Activated CD4-positive, alpha-beta T cell treated with anti-CD3 and anti-CD28 coated beads, Interleukin-2, amount 50 U/mL, for 16 hours (primary cell): ENCODE measurements at places on chromosomes 7 and 10.

DNA sequence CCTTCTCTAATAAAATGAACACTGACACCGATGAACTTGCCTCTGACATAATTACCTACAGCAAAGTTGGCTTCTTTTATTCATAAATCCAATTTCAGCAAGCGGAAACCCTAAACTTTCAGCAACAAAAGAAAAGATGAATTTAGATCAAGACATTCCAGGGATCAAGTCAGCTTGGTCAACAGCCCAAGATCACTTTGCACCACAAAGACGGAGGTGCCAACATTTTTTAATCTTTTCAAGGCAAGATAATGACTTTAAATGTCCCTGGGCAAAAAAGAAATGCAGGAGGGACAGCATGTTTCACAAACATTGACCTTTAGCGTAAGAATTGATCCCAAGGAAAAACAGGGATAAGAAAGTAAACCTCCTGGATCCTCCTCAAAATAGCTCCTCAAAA is 636.9 kb downstream of the PARD3 start:
- DNase-seq = no peak

GRCh38 chr7:26690135-26690805 is 174.1 kb downstream of the SKAP2 start:
- peak; percentile 1 for DNase-seq

- no peak for DNase-seq
Measured at GRCh38 chr10:124074501-124075109, 18.8 kb downstream of the CHST15 start.

- DNase-seq = no peak
Measured at GRCh38 chr10:129601737-129602136, 134.7 kb downstream of the MGMT start.

DNA sequence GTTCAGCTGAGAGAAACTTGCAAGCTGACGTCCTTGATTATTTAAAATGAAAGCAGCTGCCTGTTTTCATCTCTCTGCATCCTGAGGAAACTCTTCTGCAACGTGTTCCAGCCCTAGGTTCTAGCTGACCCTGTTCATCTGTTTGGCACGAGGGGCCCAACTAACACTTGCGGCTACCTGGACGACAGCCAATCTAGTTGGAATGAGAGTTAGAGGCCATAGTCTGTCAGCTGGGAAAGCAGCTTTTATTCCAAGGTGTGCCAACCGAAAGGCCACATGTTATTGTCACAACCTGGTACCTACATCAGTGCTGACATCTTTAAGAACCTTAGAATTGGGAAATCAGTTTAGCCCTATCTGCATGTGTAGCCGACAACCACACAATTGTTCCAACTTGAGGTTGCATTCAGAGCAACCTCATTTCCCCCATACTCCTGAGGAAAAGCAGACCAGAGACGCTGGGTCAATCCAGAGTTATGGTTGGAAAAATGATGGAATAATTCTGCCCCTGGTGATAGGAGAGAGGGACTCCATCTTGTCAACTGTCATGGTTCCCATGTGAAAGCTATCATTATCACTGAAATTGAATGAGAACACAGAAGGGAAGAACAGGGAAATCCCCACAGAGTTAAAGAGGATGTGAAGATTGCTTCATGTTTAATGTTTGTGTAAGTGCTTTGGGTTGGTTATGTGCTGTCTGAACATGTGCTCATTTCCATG is 121.6 kb downstream of the EGFR start:
- DNase-seq = peak; percentile 46

DNA sequence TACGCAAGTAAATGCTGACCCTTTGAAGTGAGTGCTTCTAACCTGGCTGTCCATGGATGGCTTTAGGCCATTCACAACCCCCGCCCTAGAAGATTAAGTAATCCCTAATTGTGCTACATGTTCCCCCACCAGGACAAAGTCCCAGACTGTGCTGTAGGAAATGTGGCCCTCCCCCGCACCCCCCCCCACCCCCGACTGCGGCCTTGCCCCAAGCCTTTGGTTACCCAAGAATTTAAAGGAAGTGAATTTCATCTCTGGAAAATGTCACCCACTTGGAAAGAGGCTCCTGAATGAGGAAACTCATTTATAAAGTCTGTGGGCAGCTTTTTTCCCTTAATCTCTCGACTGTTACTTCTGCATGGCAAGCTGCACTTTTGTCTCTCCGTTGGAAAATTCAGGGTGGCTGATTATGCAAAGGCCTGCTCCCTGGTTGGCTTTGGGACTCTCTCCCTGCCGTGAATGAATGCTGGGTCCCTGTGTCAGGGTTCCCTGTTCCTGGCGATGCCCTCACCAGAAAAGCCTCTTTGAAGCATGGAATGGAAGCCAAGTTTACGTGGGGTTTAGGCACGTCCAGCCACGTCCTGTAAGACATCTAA is 31.4 kb upstream of the AQP1 start:
- no peak for DNase-seq

- no peak for DNase-seq
Measured at GRCh38 chr10:94678475-94678874, 5.1 kb upstream of the CYP2C18 start.

GRCh38 chr7:55917771-55918170 is 30.5 kb downstream of the ZNF713 start:
- DNase-seq = no peak

DNA sequence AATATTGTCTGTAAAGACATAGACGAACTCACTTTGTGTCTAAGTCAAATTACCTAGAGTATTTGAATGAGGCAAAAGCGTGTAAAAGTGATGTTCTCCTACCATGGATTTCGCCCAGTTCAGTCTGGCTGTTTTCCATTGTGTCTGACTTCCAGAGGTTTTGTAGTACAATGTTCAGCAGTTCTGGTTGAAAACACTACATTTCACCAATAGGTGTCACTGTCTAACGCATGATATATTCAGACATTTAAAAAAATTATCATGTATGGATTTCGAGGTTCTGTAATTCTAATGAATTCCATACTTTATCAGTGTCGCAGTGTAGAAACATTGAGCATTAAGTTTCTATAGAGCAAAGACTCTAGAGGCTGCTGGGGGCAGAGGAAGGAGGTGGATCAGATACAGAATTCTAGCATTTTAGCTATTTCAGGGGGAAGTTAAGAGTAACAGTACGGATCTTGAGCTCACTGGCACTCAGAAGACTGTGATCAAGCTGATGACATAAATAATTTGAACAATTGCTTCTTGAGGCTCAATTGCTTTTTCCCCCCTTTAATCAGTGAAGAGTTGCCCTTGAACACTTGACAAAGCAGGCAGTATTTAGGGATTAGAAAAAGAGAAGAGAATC is 196.9 kb upstream of the RHOBTB1 start:
- peak; percentile 22 for DNase-seq

- no peak for DNase-seq
Measured at GRCh38 chr7:5700391-5700985, 81.0 kb downstream of the RNF216 start.

GRCh38 chr10:31467791-31468535 is 148.9 kb downstream of the ZEB1 start:
- DNase-seq = no peak
